ENCODE measurements at places on chromosomes 1 and 21.

DNA sequence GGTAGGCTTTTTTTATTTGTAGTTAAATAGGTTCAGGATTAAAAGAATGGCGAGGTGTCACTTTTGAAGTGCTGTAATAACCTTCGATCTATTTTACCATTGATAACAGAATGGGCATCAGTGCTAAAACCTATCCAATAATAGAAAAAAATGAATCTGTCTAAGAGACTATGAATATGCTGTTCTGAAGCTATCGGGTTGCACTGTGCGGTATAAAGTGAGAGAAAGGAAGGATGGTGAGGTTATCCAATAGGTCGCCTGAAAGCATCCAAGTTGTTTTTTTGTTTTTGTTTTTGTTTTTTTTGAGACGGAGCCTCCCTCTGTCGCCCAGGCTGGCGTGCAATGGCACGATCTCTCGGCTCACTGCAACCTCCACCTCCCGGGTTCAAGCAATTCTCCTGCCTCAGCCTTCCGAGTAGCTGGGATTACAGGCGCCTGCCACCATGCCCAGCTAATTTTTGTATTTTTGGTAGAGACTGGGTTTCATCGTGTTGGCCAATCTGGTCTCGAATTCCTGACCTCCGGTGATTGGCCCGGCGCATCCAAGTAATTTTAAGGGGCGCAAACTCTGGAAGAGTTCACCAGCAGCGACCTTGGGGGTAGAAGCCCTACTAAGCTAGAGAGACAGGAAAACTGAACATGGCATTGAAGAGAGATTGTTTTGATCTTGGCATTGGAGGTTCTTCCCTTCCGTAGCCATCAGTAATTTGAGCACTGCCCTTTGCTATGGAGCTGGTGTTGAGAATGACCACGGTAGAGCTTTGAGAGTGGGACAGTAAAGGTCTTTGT, 8.7 kb upstream of the MDM4 start:
- DNase-seq: peak; percentile 27

GRCh38 chr21:41359286-41359685, 2.5 kb upstream of the MX2 start:
- no peak for DNase-seq

DNA sequence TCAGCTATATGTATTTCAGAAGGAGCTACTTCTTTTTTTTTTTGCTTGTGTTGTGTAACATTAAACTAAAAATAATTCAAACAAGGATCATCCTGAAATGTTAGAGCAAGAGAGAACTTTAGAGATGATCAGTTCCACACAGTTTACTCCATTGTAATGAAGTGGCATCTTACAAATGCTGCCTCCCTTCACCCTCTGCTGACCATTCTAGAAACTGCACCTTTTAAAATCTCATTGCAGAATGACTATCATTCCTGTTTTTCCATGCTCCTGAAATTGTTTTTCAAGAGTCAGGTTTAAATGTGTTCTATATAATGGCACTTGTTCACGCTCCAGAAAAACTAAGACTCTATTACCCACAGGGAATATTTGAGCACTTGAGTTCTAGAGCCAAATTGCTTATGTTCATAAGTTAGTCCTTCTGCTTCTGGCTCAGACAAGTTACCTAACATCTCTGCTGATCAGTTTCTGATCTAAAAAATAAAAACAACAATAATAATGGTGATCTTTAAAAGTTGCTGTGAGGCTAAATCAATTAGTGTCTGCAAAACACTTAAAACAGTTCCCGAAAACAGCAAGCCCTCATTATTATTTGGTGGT, 21.5 kb upstream of the SLC44A5 start:
- peak; percentile 52 for DNase-seq

DNA sequence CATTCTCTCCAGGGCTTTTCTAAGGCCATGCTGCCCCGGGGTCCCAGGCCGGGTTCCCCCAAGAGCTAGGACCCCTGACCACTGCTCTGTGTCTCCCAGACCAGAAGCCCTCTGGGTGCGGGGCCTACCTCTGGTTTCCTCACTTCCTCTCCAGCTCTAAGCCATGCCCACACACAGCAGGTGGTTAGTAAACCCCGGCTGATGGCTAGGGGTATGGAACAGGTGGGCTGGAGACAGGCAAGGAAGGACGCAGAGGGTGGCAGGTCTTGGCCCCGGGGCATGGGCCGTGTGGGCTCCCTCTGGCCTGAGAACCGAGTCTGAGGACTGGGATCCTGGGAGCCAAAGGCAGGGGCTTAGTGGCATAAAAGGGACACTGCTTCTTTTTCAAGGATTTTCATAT, 15.9 kb upstream of the PLCH2 start:
- no peak for DNase-seq

GRCh38 chr1:232834066-232834465, 28.9 kb downstream of the MAP10 start:
- no peak for DNase-seq

DNA sequence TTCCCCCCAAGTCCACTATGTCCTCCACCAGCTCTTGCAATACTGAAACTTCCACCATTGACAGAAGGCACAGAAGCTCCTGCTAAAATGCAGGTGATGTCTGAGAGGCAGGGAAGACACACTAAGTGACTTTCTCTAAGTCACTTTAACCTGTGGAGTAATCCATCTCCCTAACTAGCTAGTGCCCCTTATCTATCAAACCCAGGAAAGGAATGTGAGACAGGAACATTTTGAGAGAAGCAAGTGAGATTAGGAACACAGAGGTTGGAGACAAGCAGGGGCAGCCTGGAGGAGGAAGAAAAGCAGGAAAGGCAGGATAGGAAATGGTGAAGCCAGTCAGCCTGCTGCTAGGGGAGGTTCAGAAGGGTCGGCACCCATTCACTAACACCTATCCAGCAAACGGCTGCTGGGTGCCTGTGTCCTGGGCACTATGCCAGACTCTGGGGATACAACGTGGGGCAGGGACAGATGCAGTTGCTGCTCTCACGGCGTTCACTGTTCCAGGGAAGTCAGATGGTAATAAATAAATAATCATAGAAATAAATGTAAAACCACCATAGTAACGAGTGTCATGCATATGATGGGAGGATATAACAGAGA, 7.0 kb downstream of the GPA33 start:
- DNase-seq: no peak

DNA sequence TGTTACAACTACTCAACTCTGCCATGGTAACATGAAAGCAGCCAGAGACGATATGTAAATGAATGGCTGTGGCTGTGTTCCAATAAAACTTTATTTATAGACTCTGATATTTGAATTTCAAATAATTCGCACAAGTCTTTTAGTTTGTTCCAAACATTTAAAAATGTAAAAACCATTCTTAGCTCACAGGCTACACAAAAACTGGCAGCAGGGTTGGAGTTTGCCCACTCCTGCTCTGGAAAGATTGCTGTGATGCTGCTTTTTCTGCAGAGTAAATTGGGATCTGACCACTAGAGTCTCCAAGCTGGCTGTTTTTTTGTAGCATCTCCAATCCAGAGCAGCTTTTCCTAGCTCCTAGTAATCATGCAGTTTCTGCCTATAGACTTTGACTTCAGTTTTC, 157.5 kb downstream of the CHRM3 start:
- DNase-seq: no peak

DNA sequence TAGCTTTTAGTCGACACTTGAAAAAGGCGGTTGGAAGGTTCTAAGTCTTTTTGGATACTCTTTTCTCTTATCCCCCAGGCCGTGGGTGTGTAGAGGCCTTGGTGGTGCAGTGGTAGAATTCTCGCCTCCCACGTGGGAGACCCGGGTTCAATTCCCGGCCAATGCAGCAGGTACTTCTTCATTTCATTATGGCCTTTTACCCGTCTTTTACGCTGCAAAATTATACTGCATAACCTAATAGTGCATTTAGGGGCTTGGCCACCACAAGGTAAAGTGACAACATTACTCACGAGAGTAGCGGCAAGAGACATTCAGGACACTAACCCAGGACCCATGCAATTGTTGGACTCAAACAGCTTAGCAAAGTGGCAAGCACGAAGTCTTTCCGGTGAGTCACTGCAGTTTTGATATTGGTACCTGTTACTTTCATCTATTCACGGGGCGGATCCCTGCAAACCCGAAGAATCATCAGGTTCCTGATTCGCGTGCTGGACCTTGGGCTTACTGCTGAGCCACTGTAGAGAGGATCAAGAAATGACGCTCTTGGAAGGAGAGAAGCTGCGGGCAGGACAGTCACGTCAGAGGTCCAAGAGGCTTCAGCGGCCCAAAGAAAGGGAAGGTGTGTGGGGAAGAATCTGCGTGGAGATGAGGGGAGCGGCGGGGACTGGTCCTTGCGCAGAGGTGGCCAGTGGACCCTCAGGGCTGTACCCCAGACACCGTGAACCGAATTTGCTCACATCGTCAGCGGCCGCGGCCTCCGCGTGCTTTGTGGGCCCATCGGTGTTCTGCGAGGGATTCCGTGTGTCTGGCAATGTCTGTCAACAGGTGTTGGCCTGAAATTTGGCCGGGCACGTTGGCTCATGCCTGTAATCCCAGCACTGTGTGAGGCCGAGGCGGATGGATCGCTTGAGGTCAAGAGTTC, 12.9 kb upstream of the RNU1-4 start:
- peak; percentile 79 for DNase-seq

DNA sequence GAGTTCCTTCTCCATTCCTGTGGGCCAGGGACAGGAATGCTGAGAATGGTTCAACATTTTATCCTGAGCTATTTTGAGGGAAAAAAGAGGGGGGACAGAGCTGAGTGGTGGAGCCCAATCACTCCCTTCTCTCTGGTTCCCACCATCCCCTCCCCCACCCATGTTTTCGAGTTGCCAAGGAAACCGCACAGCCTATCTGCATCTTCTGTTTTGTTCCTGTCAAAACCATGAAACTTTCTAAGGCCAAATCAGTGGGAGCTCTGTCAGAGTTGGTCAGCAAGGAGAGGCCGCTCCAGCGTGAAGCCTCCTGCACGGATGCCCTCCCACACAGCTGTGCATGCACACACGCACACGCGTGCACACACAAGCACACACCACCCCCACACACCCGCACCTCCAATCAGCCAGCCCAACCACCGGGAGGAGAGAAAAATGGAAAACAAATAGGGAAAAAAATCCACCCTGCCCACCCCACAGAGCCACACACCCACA, 54.5 kb upstream of the ATP2B4 start:
- DNase-seq: no peak

GRCh38 chr1:33281554-33282303, 25.4 kb downstream of the ZNF362 start:
- DNase-seq: no peak

DNA sequence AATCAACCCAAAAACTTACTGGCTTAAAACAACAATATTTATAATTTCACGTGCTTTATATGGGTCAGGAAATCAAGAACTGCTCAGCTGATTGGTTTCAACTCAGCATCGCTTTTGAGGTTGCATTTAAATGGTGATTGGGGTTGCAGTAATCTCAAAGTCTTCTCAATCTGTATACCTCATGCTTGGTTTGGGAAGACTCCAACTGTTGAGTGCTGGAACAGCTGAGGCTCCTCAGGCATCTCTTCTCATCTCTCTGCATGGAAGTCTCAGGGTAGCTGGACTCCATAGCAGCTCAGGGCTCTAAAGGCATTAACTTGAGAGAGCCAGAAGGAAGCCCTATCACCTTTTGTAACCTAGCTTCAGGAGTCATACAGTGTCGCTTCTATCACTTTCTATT, 35.1 kb downstream of the AK5 start:
- no peak for DNase-seq
